ENCODE measurements at places on chromosomes 5 and 9. TPM values are rescaled to one million over a fixed set of nuclear protein-coding genes. Genes with fewer than 3 reads are reported as not detected.

The CTNNAL1 gene
- total RNA-seq, result 37.1 TPM

The SPATA6L gene
- total RNA-seq, result 0.49 TPM

The NIM1K gene
- 0.22 TPM for total RNA-seq

The ELOVL7 gene
- total RNA-seq, result 0.13 TPM

The MYO10 gene
- total RNA-seq, result 16.6 TPM

The DMRT2 gene
- total RNA-seq, result 23.4 TPM
